Lung (tissue), 17 donors: ENCODE measurements at places on chromosomes 7 and 10. TPM values are rescaled to one million over a fixed set of nuclear protein-coding genes. Genes with fewer than 3 reads are reported as not detected.

SFRP5 gene
- 12.8 TPM for total RNA-seq

PLCE1 gene
- 15.7 TPM for total RNA-seq

GOT1 gene
- total RNA-seq, result 35.3 TPM

CPA5 gene
- not detected for total RNA-seq

ZPBP gene
- total RNA-seq, result 0.25 TPM

POLR2J2 gene
- total RNA-seq, result 9.9 TPM

GRID1 gene
- total RNA-seq, result 3.6 TPM

SLC18A3 gene
- total RNA-seq, result not detected

GRID2IP gene
- total RNA-seq, result 0.80 TPM

TMEM236 gene
- 0.37 TPM for total RNA-seq

ENTPD7 gene
- total RNA-seq, result 14.6 TPM

AFAP1L2 gene
- total RNA-seq, result 21.0 TPM

TMEM139 gene
- total RNA-seq, result 26.9 TPM

RAB18 gene
- 74.2 TPM for total RNA-seq

HOXA10 gene
- total RNA-seq, result not detected

AGFG2 gene
- 22.8 TPM for total RNA-seq

EGFR gene
- total RNA-seq, result 60.9 TPM

FOXI2 gene
- total RNA-seq, result not detected

C10orf53 gene
- 0.11 TPM for total RNA-seq

GRK5 gene
- total RNA-seq, result 43.1 TPM

MYL10 gene
- not detected for total RNA-seq

HABP2 gene
- 1.3 TPM for total RNA-seq

MCM7 gene
- 42.2 TPM for total RNA-seq

CFTR gene
- 138 TPM for total RNA-seq

PARP12 gene
- total RNA-seq, result 49.6 TPM

TAF3 gene
- total RNA-seq, result 6.1 TPM

CNNM1 gene
- 0.23 TPM for total RNA-seq
